CD4-positive, alpha-beta memory T cell (primary cell): ENCODE measurements at places on chromosomes 6 and 20. TPM values are rescaled to one million over a fixed set of nuclear protein-coding genes. Genes with fewer than 3 reads are reported as not detected.
A peak's percentile ranks its signal among the peaks of the same experiment; 100 is the strongest.

DNA sequence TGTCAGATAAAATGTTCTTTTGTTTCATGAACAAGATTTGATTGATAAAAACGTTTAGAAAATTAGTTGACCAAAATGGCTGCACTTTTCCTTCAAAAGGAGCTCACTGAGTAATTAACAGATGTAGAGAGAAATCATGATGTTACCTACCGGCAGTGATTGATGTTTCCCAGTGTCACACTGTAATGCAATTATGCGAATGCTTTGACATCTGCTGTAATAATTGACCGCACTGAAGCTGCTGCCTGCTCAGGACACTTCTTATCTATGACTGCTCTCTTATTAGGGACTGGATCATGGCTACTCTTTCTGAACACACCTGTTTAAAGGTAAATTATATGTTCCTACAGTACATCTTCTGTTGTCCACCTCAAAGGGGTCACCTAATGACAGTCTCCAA lies 94.6 kb downstream of the GPR63 start:
- H3K27ac ChIP-seq = no peak overlapping the region
- H3K4me1 ChIP-seq = no peaks in the 10 kb centered on the region
- no peak for DNase-seq
- no peaks in the 10 kb centered on the region for H3K36me3 ChIP-seq
- no peak overlapping the region for H3K4me3 ChIP-seq

The NRSN1 gene
- total RNA-seq = not detected

DNA sequence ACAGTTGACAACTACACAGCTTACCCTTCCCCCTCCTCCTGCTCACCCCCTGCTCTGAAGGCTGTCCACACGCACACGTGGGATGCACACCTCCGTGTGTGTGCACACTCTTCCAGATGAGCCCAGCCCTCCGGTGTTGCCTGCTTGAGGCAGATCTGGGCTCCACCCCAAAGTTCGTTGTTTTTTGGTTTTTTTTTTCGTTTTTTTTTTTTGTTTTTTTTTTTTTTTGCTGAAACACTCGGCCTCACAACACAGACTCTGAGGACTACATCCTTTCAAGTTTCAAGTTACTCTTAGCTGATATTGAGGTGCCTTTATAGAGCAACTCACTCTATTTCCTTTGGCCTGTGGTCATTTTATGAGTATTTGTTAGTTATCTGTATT lies 88.2 kb downstream of the RREB1 start:
- no peaks in the 10 kb centered on the region for H3K27me3 ChIP-seq
- no peak for DNase-seq
- peaks cover 4% of the 10 kb centered on the region for H3K4me1 ChIP-seq
- no peak overlapping the region for H3K4me3 ChIP-seq
- H3K36me3 ChIP-seq = no peaks in the 10 kb centered on the region

DNA sequence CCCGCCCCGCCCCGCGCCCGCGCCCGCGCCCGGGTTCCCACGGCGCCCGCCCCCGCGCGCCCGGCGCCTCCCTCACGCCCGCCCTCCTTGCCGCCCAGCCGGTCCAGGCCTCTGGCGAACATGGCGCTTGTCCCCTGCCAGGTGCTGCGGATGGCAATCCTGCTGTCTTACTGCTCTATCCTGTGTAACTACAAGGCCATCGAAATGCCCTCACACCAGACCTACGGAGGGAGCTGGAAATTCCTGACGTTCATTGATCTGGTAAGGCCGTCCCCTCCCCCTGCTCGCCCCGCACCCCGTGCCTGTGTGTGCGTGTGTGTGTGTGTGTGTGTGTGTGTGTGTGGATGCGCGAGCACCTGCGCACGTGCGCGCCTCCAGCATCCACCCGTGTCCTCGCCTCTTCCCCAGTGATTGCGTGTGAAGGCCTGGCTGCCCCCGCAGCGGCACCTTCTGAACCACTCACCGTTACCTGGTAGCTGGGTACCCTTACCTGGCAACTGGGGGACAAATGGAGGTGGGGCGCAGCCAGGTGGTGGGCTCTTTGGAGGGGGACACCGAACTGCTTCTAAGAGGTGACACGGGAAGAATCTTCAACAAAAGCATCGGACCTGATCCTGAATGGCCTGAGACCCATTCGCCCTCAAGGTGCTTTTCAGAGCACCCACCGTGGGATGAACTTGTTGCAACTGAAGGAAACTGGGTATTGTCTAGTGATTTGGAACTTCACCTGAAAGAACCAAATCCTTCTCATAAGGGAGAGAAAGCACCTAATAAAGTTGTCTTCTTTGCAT lies at the start of gene AIG1:
TSS of gene AIG1 (plus strand) at position 84 of the 791 bp plus-strand sequence. CDS start at position 121, 37 bp downstream.
- no peaks in the 10 kb centered on the region for H3K27me3 ChIP-seq
- DNase-seq = peak; percentile 75
- H3K27ac ChIP-seq = peak within 1 kb of the TSS; percentile 70
- no peaks in the 10 kb centered on the region for H3K36me3 ChIP-seq
- peaks cover 17% of the 10 kb centered on the region for H3K4me1 ChIP-seq

The TRMT6 gene
- total RNA-seq = 18.3 TPM

The SYS1 gene
- 56.4 TPM for total RNA-seq

DNA sequence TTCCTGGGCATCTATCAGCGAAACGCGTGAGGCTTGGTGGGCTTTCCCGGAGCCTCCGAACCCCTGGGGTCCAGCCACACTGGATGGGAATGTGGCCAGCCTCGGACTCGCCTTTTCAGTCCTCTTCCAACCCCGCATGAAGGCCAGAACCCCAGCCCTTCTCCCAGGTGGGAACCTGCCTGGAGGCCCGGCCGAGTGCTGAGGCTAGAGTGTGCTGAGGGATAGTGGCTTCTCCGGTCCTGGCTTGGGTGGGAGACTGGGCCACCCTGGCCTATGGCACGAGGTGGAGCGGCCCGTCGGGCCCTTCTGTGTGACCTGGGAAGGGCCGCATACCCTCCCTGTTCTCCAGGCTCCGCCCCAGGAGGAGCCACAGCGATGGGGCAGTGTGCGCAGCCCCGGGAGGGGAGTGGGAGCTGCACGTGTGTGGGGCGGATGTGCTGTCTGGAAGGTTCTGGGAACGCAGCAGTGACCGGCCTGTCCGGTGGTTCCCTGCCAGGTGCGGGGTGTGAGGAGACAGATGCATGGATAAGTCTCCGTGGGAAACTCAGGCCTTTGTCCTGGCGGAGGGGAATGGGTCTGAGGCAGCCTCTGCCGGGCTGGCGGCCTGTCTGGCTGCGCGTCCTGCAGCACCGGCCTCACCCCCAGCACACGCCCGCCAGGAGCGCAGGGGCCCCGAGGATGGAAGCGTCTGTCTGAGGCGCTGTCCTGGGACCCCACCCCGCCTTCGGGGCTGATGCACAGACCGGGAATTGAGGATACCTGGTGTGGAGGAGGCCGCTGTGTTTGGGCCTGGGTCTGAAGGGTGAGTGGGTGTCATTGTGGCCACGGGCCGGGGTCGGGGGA lies 1.1 kb upstream of the BHLHE23 start:
- peaks cover 39% of the 10 kb centered on the region for H3K27me3 ChIP-seq
- H3K4me1 ChIP-seq = peaks cover 44% of the 10 kb centered on the region
- no peaks in the 10 kb centered on the region for H3K36me3 ChIP-seq
- H3K27ac ChIP-seq = no peak overlapping the region
- no peak overlapping the region for H3K4me3 ChIP-seq

The OR12D3 gene
- not detected for total RNA-seq

DNA sequence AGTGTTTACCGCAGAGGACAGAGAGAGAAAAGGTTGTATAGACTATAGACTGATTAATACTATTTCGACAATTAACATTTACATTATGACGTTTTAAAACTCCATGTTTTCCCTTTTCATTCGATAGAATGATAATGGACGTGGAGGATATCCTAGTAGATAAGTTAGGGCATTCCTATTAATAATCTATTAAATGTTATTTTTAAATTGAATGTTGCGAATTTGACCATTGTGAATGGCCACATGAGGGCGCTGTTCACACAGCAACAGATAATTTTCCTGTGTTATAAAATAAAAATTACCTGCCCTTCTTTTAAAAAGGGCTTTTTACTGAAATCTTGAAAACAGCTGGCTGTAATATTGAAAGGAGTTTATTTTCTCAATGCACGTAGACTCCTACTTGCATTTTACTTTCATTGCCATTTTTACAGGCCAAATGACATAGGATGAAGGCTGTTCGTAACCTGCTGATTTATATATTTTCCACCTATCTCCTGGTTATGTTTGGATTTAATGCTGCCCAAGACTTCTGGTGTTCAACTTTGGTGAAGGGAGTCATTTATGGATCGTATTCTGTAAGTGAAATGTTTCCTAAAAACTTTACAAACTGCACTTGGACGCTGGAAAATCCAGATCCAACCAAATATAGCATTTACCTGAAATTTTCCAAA lies 3.3 kb downstream of the ADGRB3 start:
- H3K4me1 ChIP-seq = peaks cover 10% of the 10 kb centered on the region
- no peak for DNase-seq
- H3K36me3 ChIP-seq = no peaks in the 10 kb centered on the region
- no peak overlapping the region for H3K27ac ChIP-seq
- peaks cover 7% of the 10 kb centered on the region for H3K27me3 ChIP-seq

The WFDC10B gene
- total RNA-seq = not detected

- no peak overlapping the region for H3K4me3 ChIP-seq
- no peaks in the 10 kb centered on the region for H3K4me1 ChIP-seq
- no peak overlapping the region for H3K27ac ChIP-seq
Observed at GRCh38 chr6:54291738-54292137, 16.5 kb upstream of the TINAG start.

The AFDN gene
- 24.3 TPM for total RNA-seq

The MED20 gene
- total RNA-seq = 10.0 TPM

The C6orf141 gene
- not detected for total RNA-seq

DNA sequence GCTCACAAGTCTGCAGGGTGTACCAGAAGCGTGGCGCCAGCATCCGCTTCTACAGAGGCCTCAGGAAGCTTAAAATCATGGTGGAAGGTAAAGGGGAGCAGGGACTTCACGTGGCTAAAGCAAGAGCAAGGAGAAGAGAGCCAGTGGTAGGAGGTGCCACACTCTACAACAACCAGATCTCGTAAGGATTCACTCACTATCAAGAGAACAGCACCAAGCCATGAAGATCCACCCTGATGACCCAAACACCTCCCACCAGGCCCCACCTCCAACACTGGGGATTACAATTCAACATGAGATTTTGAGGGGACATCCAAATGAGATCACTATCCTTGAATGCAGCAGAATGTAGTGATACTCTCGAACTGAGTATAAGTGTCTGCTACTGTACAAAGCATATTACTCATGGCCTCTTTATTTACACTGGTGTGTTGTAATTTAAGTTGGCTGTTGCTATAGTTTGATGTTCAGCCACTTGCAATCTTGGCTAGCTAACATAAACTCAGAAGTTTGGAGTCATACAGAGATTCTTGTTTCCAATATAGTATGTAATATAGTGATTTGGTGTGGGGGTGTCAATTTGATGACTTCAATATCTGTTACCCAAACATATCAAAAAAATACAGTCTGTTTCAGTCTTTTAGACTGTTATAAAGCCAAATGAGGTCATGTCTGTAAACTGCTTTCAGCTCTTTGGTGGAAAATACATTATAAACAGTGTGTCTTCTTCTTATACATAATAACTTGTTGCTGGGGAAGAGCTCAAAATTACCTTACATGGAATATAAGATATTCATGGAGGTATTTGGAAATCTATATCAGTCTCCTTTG lies 39.4 kb upstream of the MYLIP start:
- no peak overlapping the region for H3K4me3 ChIP-seq
- no peaks in the 10 kb centered on the region for H3K36me3 ChIP-seq
- H3K4me1 ChIP-seq = no peaks in the 10 kb centered on the region
- no peaks in the 10 kb centered on the region for H3K27me3 ChIP-seq
- no peak overlapping the region for H3K27ac ChIP-seq

GRCh38 chr20:2174067-2174466 lies 72.4 kb downstream of the STK35 start:
- no peak for DNase-seq
- H3K27me3 ChIP-seq = no peaks in the 10 kb centered on the region
- H3K36me3 ChIP-seq = no peaks in the 10 kb centered on the region

The CST4 gene
- not detected for total RNA-seq

The HTR1B gene
- total RNA-seq = not detected

GRCh38 chr6:6508643-6509042 lies 79.9 kb upstream of the LY86 start:
- H3K27me3 ChIP-seq = no peaks in the 10 kb centered on the region
- H3K4me1 ChIP-seq = no peaks in the 10 kb centered on the region
- H3K36me3 ChIP-seq = no peaks in the 10 kb centered on the region
- no peak overlapping the region for H3K4me3 ChIP-seq
- DNase-seq = no peak

The PEX7 gene
- 4.4 TPM for total RNA-seq

DNA sequence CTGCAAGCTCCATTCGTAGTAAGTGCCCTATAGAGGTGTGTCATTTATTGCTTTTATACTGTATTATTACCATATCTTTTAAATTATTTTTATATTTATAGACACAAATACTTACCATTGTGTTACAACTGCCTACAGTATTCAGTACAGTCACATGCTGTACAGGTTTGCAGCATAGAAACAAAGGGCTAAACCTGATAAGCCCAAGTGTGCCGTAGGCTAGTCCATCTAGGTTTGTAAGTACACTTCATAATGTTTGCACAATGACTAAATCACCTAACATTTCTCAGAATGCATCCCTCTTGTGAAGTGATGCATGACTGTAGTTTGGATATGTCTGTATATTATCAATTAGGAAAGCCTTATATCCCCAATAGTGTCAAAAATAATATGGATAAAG lies 122.8 kb downstream of the CLVS2 start:
- H3K4me1 ChIP-seq = no peaks in the 10 kb centered on the region
- no peak overlapping the region for H3K27ac ChIP-seq
- no peaks in the 10 kb centered on the region for H3K27me3 ChIP-seq
- no peak overlapping the region for H3K4me3 ChIP-seq
- H3K36me3 ChIP-seq = no peaks in the 10 kb centered on the region

The BPIFB2 gene
- not detected for total RNA-seq

- no peak overlapping the region for H3K4me3 ChIP-seq
- H3K4me1 ChIP-seq = no peaks in the 10 kb centered on the region
- no peak for DNase-seq
- H3K27ac ChIP-seq = no peak overlapping the region
- no peaks in the 10 kb centered on the region for H3K36me3 ChIP-seq
- peaks cover 13% of the 10 kb centered on the region for H3K27me3 ChIP-seq
Observed at GRCh38 chr6:32379545-32379944, 7.8 kb upstream of the TSBP1 start.

DNA sequence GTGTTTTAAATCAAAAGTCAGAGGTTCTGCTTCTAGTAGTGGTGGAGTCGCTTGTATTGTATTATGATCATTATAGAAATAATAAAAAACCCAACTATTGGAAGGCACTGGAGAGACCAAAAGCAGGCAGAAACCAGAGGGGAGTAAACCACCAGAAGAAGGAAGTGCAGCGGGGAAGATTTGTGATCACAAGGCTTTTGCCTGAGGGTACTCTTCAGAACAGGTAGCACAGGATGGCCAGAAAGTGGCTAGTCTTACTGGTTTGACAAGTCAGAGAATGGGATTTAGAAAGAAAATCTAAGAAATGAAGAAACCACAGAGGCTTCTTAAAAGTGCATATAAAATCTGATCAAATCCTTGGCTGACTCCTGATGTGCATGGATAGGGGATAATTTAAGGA lies 24.0 kb downstream of the MAPK13 start:
- DNase-seq = no peak
- H3K27ac ChIP-seq = no peak overlapping the region
- no peaks in the 10 kb centered on the region for H3K36me3 ChIP-seq
- H3K27me3 ChIP-seq = no peaks in the 10 kb centered on the region
